ENCODE measurements at places on chromosomes 1 and 21.
A peak's percentile ranks its signal among the peaks of the same experiment; 100 is the strongest.

- DNase-seq = no peak
These were observed at the start of gene ACTRT2 for GRCh38 chr1:3021233-3021671. TSS of gene ACTRT2 (plus strand) at chr1:3021467. CDS start at chr1:3021687, 220 bp downstream.

DNA sequence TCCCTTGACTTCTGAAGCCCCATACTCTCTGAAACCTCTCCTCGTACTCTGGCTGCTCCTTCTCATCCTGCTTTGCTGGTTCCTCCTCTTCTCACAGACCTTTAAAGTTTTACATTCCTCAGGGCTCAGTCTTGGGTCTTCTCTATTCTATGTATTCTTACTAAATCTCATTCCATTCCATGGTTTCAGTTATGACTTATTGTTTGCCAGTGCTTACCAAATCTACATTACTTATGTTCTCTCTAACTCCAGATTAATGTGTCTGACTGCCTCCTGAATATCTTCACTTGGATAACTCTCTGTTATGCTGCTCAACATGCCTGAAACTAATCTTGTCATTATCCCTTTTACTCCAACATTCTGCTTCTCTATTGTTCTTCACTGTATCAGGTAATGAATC, 5.4 kb upstream of the SLC35D1 start:
- DNase-seq = no peak

DNA sequence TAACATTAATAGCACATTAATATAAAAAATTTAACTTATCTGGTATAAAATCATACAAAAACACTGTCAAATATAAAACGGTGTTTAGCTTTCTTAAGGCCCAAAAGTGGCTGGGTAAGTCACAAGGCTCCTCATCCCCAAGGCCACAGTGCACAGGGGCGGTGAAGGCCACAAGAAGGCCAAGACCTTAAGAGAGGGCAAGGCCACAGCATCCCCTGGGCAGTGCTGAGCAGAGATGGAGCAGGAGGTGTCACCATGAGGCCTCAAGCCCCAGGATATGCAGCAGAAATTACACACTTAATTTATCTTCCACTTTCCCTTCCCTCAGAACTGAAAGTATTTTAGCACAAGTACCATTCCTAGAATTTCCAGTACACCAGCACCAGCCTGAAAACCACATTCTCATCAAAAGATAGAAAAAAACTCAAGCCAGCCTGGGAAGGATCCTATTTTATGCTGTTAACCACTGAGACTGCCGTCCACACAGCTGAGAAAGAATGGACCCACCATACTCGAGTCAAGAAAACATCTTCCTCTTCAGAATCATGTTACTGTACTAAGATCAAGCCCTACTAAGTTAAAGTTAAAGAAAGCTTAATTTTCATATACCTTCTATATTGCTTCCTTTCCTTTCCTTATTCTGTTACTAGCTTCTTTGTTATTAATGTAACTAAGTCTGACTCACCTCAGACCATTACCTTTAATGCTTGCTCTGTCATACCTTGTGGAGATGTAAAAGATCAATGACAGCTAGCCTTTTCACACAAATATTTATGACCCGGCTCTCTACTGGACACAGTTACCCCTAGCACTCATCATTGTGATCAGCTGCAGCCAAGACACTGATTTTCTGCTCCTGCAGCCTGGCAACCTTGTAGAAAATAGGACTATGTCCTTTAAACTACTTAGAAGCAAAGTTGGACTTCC, 26.4 kb upstream of the FMO1 start:
- no peak for DNase-seq

DNA sequence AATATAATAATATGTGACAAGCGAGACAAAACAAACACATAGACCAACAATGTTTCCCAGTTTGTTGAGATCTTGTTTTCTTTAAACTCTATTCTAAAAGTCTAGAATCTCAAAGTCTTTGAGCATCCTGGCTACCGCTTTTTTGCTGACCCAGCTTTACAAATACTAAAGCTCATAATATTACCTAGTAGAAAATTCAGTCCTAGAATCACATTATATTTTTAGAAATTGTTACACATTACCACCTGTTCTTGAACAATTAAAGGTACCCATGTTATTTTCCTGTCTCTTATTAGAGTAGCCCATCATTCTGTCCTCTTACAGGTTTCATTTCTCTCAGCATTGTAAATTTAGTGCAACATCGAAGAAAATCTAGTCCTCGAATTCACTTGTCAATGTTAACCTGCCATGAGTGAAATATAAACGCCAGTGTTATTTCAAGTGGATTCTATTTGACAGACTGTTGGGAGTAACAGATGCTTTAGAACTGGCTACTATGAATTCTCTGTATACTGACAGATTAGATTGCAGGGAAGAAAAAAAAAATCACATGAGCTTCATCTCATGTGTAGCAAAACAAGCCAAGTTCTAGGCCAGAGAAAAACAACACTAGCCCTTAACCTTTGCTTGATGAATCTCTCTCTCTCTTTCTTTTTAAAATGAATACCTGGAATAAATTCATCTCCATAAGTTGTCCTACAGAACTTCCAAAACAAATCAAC, 851.2 kb upstream of the ADAMTS5 start:
- DNase-seq = no peak

DNA sequence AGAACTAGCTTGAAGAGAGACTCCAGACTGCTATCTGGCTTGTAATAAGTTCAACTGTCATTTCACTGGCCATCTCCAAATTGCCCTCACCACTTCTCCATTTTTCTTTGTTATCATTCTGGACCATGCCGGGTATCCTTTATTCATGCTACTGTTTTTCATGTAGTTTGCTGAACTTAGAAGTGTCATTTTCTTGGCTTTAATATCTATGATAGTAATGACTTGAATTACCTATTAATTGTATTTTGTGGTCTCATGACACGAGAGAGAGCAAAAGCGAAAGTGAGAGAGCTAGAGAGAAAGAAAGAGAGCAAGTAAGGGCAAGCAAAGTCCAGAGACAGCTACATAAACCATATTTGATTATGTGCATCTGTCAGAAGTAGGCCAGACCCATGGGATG, 184.9 kb upstream of the ATP1B1 start:
- DNase-seq = no peak

- no peak for DNase-seq
These were observed 2.9 kb downstream of the ARF1 start for GRCh38 chr1:228085287-228085951.

DNA sequence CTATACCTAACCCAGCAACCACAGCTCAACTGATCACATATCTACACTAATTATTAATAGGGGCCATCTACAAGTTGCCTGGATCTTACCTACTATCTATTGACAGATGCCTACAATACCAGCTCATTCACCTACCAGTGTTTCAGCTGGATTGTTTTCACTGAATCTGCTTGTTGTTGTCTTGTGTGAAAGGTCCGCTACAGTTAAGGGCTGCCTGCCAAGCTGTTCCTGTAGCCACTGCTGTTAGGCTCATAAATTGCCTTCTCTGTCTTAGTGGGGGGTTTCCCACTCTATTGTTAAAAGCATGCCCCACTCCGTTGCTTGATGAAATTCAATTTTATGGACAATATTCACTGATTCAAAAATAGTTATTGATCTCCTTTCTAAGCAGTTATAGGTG, 199.7 kb upstream of the TMPRSS15 start:
- DNase-seq = no peak

DNA sequence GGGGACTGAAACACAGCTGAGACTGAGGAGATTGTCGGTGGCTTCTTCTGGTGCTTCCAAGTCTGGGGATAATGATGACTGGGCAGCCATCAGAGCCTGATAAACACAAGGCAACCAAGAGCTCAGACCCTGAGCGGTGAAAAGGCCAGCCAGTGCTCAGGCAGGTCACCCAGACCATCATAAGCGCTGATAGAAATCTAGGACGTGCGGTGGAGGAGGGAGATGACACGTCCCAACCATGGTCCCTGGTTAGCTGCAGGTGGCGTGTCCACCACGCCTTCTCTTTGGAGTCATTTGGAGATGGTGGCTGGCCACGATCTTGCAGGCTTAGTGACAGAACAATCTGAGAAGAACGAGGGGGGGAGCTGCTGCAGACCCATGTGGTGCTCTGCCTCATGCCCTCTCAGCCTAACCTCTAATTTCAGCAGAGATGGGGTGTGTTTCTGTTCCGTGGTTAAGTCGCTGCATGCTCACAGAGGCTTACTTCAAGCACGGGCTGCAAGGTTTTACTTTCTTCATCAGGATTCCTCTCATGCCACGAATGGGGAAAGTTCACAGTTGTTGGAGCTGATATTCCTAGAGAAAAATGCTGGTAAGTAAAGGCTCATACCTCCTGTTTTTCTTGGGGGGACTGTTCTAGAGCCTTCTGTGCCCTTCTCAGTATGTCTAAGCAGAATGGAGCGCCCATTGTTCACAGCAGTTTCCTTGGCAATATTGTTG, 17.4 kb upstream of the IGSF5 start:
- no peak for DNase-seq

DNA sequence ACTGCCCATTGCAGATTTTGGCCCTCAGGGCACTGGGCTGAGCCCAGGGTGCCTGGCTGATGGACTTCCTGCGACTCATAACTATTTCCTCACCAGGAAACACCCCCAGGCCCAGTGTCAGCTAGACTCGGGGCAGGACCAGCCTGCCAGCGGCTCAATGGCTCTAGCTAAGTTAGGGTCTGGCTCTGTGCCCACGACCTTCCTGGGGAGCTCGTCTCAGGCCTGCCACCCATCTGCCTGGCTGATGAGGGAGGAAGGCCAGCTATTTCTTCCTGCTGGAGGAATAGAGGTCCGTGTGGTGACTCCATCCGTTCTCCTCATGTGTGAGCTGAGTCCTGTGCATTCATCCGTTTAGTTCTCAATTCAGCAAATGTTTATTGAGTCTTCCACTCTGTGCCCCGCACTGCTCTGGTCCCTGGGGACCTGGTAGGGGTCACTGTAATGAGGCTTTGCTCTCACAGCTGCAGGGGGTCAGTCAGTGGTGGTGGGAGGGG, 44.5 kb downstream of the KIRREL1 start:
- DNase-seq = no peak

DNA sequence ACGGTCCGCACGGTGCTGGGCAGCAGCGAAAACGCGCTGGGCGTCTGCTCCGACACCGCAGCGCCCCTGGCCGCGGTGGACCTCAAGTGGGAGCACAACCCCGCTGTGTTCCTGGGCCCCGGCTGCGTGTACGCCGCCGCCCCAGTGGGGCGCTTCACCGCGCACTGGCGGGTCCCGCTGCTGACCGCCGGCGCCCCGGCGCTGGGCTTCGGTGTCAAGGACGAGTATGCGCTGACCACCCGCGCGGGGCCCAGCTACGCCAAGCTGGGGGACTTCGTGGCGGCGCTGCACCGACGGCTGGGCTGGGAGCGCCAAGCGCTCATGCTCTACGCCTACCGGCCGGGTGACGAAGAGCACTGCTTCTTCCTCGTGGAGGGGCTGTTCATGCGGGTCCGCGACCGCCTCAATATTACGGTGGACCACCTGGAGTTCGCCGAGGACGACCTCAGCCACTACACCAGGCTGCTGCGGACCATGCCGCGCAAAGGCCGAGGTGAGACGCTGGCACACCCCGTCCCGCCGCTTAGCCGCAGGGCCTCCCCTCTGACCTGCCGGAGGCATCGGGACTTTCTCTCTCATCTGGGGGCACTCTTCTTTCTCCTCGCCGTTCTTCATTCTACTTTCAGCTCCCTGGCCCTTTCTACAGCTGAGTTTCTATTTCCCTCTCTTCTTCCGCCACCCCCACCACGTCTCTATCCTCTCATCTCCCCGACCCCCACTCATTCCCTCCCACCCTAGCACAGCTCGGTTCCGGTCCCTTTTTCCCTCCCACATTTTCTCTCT, 1.0 kb downstream of the NPR1 start:
- no peak for DNase-seq

GRCh38 chr1:17667641-17668040, 87.5 kb upstream of the ACTL8 start:
- no peak for DNase-seq

- DNase-seq = no peak
These were observed 6.7 kb downstream of the UROD start for GRCh38 chr1:45018599-45019230.

- peak; percentile 10 for DNase-seq
These were observed 283.4 kb downstream of the ASTN1 start for GRCh38 chr1:176880955-176881595.

- DNase-seq = no peak
These were observed 73.2 kb downstream of the ZC3H11B start for GRCh38 chr1:219539645-219540254.

GRCh38 chr1:53126495-53126894, 15.9 kb downstream of the SLC1A7 start:
- DNase-seq = no peak

DNA sequence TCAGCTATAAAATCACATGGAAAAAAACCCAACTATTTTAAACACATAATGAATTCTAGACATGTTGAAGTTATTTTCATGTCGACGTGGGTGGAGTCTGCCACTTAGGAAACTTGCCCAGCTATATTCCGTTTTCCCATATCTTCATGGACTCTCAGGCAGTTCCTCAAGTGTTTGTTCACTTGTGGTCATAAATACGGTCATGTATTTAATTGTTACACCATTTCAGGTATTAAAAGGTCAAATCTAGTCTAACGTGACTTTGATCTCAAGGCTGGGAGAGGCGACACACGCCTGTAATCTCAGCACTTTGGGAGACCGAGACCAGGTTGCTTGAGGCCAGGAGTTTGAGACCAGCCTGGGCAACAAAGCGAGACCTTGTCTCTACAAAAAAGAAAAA, 346.9 kb downstream of the PBX1 start:
- no peak for DNase-seq

DNA sequence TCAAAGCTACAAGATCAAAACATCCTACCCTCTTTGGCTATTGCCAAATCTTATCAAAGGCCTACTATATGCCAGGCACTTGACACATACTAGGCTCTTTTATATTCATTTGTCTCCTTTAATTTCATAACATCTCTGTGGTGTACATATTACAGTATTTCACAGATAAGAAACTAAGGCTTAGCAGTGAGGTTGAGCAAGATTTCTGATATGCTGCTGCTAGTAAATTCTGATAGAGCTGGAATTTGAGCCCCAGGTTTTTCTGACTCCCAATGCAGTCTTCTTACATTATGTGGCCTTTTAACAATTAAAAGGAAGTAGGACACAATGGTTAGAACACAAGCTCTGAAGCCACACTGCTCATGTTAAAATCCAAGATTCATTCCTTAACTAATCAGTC, 16.8 kb downstream of the CCDC185 start:
- no peak for DNase-seq

DNA sequence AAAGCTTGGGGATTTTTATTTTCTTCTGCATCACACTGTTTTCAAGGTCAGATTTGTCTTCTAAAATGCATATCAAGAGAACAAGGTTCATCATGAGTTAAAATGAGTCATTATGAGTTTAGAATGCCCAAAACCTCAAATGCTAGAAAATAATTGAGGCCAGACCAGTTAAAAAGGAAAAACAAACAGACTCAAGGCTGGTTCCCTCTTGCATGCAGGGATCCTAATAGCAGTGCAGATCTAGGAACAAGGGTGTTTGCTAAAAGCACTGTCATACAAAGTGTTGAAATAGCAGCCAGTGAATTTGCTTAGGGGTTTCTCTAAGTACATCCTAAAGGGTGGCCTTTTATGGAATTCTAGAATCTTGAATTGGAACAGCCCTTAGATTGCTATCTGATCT, 15.3 kb downstream of the BEND5 start:
- DNase-seq = no peak

GRCh38 chr1:37776946-37777516, 12.1 kb upstream of the EPHA10 start:
- DNase-seq = no peak

- DNase-seq = no peak
These were observed 216.6 kb downstream of the HHIPL2 start for GRCh38 chr1:222331340-222331739.

GRCh38 chr1:25041916-25042315, 111.8 kb upstream of the RUNX3 start:
- DNase-seq = no peak

Data from stimulated activated CD8-positive, alpha-beta memory T cell treated with anti-CD3 and anti-CD28 coated beads, Interleukin-7, amount 100 ng/mL, for 1 hour (primary cell).